Activated CD8-positive, alpha-beta memory T cell treated with anti-CD3 and anti-CD28 coated beads, Interleukin-2, amount 50 U/mL, for 4 hours (primary cell): ENCODE measurements at places on chromosomes 7 and 10.
A peak's percentile ranks its signal among the peaks of the same experiment; 100 is the strongest.

DNA sequence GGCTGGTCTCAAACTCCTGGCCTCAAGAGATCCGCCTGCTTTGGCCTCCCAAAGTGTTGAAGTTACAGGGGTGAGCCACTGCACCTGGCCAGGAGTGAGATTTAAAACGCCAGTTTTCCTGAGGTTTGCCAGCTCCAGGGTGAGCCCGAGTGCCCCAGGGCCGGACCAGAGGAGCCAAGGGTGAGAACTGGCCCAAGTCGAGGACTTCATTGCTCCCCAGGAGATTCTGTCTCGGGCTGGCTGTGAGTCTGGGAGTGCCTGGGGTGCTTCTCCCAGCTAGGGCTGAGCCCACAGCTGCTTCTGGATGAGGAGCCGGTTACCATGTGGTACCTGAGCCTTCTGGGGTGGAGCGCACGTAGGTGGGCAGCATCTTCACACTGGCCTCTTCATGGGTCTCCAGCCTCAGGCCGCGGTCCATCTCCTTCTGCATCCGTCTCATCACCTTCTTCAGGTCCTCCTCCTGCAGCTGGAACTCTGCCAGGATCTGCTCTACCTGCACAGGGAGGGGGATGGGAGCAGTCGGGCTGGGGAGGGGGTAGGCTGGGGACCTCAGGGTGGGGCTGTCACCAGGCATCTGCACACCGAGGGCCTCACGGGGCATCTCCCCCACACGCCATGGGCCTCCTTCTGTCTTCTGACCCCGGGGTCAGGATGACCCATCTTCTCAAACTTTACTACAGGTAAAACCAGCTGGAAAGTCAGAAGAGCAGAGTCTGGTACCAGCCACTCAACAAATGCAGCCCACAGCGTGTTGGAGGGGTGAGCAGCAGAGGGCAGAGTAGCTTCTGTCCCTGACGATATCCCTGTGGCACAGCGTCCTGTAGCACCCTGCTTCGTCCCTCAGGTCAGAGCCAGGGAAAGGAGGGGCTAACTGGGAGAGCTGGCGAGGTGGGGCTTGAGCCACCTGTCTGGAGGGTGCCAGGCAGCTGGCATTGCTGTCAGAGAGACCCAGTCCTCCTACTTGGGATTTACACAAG lies 12.1 kb upstream of the MYL7 start:
- DNase-seq: no peak

DNA sequence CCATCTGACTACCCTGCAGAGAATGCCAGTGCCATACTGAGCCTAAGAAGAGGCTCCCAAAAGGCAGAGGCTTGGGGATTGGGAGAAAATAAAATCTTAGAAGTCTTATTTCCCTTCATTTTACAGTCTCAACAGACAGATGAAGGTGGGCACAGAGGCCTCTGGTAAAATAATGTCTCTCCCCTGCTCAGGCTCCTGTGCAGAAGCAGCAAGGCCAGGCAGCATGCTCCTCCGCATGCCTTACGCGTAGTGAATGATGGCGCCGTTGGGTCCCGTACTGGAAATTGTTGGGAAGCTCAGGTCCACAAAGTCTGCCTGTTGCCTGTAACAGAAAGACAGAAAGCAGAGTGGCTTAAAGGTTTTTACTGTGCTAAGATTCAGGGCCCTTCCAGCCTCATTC lies 45.8 kb downstream of the XPNPEP1 start:
- no peak for DNase-seq

DNA sequence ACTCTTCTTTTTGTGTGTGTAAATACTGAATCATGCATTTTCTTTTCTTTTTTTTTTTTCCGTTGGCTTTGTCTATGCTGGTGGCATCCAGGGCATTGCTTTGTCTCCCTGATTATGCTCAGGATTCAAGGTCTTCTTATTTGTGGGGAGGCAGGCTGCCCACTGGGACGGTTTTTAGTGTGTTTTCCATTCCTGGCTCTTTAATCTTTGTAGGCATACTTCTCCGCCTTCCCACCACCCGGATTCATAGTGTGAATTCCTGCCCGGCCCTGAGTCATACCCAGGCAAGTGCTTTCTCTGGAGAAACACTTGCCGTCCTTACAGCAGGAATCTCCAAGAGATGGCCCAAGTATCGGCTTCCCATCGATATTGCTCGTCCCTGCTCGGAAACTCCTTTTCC lies 5.2 kb downstream of the ZNF655 start:
- DNase-seq: no peak

DNA sequence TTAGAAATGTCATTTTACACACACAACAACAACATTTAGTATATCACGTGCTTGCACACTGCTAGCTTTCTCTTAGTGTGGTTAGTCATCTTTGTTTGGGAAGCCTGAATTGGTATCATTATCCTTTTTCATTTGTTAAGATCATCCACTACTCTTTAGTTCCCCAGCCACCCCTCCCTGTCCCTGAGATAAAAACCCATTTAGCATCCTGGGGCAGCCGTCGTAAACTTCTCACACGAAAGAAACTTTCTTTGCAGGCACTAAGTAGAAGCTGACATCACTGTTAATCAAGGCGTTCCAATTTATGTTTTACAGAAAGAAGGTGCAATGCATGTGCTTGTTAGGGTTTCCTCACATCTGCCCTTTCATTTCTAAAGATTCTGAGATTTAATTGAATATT lies 475.1 kb upstream of the FZD8 start:
- DNase-seq: no peak

DNA sequence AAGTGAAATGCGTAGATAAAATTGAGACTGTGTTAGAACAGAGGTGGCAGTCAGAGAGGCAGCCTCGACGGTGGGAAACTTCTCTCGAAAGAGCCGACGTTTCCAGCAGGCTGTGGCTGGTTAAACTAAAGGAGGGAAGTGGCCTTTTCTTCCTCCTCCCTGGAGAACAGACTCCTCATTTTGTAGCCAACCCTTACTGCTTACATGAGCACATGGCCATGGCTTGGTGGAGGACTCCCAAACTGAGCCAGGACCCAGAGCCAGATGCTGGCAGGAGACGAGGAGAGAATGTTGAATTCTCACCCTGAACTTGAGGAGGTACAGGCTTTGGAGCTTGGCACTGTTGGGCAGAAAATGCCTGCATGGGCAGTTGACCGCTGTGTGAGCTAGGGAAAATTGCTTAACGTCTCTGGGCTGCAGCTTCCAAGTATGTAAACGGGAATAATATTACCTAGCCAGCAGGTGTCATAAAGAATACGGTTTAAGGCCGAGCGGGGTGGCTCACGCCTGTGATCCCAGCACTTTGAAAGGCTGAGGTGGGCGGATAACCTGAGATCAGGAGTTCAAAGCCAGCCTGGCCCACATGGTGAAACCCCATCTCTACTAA lies 24.5 kb downstream of the MMD2 start:
- no peak for DNase-seq

- no peak for DNase-seq
These were observed 83.0 kb downstream of the CXCL12 start for GRCh38 chr10:44301781-44302355.

- no peak for DNase-seq
These were observed 119.7 kb downstream of the PON1 start for GRCh38 chr7:95204618-95205017.

DNA sequence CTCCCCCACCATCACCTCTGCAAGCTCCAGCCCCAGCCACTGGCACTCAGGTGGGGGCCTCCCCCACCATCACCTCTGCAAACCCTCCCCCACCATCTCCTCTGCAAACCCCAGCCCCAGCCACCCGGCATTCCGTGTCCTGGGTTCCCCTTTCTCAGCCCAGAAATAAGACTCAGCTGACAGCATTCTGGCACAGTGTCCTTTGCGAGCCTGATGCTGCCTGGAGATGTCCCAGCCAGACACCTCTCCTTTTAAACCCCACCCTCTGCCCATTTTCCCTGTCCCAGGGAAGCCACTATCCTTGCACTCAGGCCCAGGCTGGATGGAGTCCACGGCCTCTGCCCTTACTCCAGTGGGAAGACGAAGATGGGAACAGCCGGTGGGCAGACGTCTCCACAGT lies 49.8 kb downstream of the ELFN1 start:
- DNase-seq: no peak

DNA sequence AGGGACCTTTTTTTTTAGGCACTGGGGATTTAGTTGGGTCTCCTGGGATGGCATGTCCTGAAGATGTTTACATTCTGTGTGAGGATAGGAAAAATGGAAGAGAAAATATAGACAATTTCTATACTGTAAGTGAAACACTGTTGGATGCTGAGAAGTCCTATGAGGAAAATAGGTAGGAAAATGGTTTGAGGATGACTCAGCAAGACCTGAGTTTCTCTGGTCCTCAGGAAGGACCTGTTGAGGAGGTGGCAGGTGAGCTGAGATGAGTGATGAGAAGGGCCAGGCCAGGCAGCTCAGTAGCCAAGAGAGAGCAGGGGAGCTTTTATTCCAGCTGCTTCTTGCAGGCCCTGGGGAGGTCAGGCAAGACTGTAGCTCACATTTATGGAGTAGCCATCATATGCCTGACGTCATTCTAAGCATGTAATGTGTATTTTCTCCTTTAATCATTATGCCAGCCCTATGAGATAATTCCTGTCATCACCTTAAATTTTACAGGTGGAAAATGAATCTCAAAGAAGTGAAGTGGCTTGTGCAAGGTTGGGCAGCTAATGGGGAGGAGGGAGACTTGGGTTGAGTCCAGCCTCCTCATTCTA lies 19.1 kb upstream of the LRRC18 start:
- no peak for DNase-seq

DNA sequence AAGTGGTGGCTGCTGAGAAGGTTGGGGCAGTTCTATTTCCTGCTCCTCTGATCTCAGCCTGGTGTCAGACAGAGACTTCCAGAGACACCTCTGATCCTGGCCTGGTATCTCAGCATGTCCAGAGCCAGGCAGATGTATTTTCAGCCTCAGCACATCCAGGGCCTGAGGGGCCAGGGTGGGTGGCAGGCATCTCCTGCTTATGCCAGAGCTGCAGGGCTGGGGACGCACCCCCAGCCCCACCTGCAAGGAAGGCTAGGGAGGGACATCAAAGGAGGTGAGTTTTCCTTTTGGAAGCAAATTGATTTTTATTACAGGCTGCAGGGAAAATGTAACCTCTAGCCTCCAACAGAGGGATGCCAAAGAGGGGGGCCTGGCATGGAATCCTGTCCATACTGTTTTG lies 36.7 kb downstream of the CFAP46 start:
- peak; percentile 5 for DNase-seq

DNA sequence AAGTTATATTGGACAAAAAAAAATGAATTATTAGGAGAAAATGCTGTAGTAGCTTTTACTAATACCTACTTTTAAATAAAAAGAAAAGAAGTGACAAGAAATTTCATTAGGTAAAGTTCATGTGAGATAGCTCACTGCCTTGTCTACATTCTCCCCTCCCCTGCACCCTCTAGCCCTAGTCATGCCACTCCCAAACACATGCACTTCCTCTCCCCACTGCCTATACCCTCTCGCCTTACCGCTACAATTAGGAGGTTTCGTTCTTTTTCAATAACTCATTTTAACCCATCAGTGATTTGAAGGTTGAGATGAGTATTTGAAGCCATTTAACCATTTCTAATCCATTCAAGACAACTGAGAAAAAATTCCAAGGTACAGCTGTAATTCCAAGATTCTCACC lies 75.3 kb downstream of the HIBADH start:
- DNase-seq: no peak

GRCh38 chr7:604001-604883 lies 84.6 kb upstream of the PDGFA start:
- DNase-seq: peak; percentile 96

DNA sequence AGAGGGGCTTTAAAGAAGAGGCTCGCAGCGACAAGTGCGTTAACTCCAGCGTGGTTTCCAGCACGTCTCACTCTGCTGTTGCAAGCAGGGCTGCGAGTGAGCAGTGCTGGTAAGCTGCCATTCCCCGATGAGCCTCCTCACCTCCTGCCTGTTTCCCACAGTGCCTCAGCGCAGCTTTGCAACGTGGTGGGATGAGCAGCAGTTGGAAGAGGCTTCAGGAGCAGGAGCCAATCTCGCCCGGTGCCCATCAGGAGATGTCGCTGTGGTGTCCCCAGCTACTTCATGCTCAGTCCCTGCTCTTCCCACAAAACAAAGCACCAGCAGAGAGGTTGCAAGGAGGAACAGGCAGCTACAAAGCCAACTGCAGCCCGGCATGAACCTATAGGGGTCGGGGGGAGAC lies 2.4 kb upstream of the ADARB2 start:
- no peak for DNase-seq

GRCh38 chr10:14459665-14460064 lies 128.9 kb upstream of the FRMD4A start:
- no peak for DNase-seq

GRCh38 chr10:95341716-95342130 lies 50.9 kb upstream of the PDLIM1 start:
- no peak for DNase-seq
